ENCODE measurements at places on chromosomes 5 and 9.

GRCh38 chr5:8961956-8962355 lies 583.9 kb downstream of the SEMA5A start:
- no peak for DNase-seq

DNA sequence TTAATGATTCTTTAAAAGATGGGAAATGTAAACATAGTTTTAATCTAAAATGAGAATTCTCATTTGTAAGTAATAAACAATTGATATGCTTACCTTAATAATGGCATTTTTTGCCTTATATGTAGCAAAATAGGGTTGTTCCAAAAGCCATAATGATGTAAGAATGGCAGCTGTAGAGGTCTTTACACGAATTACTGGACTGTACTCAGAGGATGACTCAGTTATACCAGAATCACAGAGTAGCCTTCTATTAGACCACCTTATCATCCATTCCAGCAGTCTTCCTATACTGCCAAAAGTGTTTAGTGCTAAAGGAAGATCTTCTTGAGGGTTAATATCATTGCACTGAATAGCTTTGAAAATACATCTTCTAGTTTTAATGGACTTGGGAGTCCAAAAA lies 66.5 kb downstream of the CPLANE1 start:
- no peak for DNase-seq

DNA sequence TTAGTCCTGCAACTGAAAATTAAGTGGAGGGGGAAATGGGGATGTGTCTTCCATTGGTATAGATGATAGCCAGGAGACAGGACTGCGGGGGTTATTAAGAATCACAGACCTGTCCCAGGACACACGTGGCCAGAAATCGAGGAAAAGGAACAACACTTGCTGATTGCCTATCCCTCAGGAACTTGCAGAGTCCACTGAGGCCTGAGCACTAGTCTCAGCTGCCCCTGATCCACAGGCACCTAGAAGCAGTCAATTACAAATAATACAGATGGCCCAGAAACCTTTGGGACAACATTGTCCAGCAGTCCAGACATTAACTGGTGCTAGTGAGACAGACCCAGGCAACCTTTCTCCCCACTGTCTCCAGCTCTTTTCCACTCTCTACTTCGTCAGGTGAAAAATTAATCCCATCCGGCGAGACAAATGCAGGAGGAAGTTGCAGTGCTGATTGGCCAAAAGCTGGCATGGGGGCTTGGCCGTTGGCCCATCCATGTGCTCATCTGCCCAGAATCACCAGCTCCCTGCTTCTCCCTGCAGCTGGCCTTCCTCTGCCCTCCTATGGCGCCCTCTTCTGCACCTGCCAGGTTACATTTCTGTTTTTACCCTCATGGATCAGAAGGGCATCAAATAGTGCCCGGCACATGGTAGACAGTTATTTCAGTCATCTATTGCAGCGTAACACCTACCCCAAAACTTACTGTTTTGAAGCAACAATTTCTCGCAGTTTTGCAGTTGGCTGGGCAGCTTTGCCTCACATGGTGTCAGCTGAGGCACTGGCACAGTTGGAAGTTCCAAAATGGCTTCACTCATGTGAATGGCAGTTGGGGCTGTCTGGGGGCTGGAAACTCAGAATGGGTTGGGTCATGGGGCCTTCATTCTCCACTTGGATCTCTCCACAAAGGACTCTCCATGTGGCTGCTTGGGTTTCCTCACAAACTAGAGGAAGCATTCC lies 3.6 kb upstream of the B4GALT1 start:
- DNase-seq: no peak

GRCh38 chr5:132309679-132310078 lies 15.5 kb downstream of the SLC22A4 start:
- no peak for DNase-seq

DNA sequence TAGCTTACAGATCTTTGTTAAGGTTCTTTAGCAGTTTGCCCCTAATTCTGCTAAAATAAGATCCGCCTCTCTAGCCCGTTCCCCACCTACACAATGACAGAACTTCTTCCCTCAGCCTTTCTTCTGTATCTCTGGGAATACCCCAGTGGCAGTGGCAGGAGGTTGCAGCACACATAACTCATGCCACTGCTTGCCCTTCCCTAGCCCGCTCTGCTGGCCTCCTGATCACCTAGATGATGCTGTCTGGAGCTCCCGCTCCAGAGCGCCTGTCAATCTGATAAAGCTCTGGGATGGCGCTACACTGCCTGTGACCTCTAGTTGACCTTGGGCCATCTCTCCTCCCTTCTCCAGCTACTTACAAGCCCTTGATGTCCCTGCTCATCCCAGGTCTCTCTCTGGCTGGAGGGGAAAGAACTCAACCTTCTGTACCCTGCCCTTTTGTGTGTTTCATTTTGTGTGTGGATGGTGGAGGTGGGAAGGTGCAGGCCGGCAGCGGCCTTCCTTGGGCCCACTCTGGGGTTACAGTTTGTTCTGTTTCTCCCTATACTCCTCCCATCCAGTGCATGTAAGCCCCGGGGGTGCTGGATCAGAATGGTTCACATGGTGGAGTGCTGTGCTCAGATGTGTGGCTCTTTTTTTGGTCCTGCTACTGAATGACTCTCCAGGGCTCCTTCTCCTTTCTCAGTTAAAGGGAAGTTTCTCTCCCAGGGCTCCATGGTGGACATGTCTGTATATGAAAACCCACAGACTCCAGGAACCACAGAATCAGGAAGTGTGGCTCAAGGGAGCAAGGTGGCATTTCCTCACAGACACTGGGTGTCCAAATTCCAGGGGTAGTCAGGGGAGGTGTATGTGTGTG lies 29.1 kb downstream of the MTX3 start:
- no peak for DNase-seq

DNA sequence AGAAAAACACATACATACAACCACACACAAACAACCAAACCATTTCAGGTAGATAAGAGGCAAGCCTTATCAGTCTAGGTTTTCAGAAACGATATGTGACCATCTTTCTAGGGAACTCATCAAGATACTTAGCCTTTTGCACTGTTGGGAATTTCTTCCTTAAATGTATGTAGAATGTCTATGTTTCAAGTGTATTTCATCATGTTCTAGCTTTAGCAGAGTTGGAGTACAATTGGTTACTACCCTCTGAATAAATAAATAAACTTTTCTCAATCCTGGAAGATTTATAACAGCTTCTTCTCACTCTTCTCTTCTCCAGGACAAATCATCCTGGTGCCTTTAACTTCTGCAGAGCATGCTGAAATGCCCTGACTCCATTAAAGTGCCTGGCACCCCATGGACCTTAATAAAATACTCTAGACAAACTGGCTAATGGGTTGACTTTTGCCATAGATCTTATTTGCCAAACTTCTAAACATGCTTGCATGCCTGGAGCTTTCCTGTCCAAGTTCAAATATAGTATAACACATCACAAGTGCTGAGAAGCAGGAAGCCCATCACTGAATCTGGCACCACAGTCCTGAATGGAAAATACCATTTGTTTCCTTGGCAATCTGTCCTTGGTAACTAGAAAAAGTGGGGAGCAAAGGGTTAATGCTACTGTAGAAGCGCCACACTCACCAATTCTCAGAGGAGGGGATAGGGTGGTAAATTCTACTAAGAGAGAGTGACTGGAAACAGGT lies 33.1 kb upstream of the ZNF462 start:
- no peak for DNase-seq

DNA sequence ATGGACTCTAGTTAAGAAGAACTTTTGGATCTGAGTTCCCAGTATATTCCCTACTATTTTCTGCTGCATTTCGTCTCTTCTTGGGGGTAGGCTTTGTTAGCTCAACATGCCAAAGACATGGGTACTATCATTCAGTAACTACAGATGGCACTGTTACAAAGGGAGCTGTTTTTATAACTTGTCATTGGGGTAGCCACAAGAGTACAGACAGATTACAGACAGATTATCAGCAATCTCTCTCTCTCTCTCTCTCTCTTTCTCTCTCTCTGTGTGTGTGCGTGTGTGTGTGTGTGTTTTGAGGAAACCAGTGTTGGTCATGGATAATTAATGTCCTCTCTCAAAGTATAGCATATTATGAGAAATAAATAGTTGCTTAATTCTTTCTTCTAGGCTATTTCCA lies 116.1 kb downstream of the WDR70 start:
- peak; percentile 45 for DNase-seq

DNA sequence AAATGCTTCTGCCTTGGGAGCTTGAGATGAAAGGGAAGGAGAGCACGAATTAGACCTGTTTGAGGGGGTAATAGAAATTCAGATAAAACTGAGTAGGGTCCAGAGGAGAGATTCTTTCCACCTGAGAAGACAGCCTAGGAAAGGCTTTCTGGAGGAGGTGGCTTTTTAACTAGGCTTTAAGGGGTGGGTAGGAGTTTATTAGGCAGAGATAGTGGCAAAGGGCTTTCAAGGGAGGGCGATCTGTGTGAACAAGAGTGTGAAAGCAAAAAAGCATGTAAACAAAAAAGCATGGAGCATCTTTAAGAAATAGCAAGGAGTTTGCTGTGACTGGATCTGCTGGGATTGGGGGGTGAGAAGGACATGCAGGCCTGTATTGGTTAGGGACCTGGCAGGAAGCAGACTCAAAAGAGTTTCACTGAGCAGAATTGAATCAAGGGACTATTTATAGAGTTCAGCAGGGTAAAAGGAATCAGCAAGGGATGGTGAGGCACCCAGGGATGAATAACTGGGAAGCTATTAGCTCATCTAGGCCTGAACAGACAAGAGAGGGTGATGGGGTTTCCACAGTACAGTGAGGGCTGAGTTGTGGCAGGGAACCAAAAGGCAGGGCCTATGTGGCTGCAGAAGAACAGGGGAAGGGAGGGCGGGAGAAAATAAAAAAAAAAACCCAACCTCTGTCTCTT lies 18.8 kb downstream of the SLC1A1 start:
- DNase-seq: no peak

GRCh38 chr5:87069974-87070608 lies 197.6 kb upstream of the RASA1 start:
- DNase-seq: no peak

GRCh38 chr9:91033797-91034196 lies 232.2 kb downstream of the SYK start:
- peak; percentile 71 for DNase-seq

DNA sequence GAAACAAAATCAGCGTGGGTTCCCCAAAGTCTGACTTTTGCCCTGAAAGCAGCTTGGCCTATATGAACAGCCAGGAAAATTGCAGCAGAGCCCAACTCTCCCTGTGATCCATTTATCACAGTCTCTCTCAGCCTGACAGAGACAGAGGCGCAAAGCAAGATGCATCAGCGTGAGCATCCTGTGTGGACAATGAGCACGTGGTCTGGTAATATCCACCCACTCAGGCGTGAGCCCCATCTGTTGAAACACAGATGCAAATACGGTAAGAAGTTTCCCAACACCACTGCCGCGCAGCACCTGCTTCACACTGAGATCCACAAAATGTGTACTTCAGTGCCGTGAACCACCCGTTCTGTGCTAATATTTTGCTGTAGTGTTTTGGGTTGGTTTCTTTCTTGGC lies 114.6 kb downstream of the MRPL36 start:
- no peak for DNase-seq

GRCh38 chr9:97647996-97648395 lies 14.4 kb downstream of the NCBP1 start:
- no peak for DNase-seq

GRCh38 chr5:156824241-156824640 lies 25.9 kb upstream of the PPP1R2B start:
- DNase-seq: no peak

DNA sequence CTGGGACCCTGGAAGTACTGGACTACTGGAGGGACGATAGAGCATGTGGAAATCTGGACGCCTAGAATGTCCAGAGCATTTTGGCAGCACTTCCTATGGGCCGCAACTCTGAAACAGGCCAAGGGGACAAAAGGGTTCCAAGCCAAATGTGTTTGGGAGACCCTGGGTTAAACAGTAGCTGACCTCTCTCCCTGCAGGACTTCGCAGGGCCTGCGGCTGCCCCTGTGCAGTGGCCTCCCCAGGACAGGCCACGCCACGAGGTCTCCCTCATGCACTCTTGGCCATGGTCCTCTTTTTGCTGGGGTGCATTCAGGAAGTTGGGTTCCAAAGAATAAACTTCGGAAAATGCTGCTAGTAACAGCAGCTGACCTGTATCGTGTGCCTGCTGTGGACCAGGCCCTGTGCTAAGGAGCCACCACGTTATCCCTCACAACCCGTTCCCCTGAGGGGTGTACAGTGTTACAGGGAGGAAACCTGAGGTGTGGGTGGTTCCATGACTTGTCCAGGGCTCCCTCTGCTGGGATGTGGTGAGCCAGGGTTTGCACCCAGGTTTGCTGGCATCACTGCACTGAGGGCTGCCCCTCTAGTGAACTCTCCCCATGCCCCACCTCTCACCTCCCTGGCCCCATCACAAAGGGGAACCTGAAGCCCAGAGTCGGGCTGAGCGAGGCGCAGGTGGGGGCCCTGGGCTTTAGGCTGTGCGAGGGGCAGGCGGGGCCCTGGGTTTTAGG lies 79.4 kb downstream of the AMBP start:
- DNase-seq: no peak

DNA sequence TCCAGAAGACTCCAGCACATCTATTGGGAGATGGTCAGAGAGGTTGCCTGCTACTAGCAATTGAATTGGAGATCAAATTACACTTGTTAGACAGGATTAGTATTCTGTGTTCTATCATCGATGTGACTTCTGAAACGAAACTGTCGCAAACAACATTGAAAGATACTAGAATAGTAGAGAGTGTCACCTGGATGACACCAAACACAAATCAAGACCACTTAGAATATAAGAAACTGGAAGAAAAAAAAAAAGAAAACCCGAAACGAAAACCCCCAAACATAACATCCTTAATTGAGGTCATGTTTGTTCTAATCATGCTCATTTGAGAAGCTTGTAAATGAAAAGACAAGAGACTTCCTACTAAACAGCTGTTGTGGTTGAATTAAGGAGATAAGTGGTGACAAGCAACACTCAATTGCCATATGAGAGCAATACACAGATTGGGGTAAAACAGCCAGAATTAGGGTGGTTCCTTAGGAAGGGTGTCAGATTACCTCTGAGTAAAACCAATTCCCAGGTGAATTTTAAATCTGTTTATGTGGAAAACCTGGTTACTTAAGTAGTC lies 97.6 kb downstream of the BASP1 start:
- DNase-seq: peak; percentile 21

DNA sequence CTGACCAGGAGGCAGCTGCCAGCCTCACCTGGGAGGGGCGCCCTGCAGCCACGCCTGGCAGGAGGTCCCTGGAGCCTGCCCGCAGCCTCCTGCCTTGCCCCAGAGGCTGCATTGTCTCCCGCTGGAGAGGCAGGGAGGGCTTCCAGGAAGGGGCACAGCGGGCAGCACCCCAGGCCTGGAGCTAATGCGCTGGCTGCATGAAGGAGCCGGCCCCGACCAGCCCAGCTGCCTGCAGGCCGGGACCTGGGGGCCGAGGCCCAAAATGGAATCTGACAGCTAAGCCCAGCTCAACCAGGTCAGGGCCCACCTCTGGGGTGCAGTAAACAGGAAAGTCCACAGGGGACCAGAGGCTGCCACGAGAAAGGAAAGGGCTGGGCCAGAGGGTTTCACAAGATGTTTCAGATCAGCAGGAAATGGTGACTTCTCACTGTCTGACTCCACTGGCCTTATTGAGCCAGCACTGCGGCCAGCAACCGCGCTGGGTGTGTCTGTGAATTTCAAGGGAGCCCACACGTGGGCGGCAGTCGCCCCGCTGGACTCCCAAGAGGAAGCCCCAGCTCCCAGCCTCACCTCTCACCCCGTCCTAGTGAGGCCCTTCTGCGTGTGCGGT lies 18.6 kb upstream of the NOTCH1 start:
- DNase-seq: no peak

GRCh38 chr9:97562542-97562941 lies 61.1 kb downstream of the TMOD1 start:
- DNase-seq: no peak

Data from Jurkat, Clone E6-1 (cell line).